COR-L47 (cell line): ENCODE measurements at places on chromosomes 3 and 15.

GRCh38 chr15:58330741-58331559, 100.8 kb upstream of the LIPC start:
- DNase-seq, result no peak

DNA sequence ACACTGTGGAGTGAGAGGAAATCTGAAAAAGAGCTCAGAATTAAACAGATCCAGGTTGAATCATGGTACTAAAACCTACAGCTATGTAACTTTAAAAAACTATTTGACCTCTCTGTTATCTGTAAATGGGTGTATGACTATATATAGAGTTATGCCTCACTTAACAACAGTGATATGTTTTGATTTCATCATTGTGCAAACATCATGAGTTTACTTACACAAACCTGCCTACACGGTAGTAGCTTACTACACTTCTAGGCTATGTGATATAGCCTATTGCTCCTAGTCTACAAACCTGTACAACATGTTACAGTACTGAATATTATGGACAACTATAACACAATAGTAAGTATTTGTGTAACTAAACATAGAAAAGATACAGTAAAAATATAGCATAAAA, 191.6 kb upstream of the MEIS2 start:
- DNase-seq, result no peak

DNA sequence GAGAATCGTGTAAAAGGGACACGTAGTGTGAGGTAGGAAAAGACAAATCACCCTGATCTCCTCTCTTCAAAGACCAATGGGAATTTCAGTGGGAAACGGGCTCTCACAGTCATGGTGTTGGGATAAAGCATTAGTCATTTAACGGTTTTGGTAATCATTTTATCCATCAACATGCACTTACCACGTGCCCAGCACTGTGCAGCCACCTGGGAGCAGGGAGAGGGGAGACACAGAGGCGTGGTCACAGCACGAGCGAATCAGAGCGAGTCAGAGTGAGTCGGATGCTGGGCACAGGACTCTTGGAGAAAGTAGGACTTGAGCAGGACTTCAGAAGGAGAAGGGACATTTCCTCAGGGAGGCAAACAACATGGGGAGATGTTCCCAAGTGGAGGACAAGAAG, 130.8 kb downstream of the MINAR1 start:
- no peak for DNase-seq

DNA sequence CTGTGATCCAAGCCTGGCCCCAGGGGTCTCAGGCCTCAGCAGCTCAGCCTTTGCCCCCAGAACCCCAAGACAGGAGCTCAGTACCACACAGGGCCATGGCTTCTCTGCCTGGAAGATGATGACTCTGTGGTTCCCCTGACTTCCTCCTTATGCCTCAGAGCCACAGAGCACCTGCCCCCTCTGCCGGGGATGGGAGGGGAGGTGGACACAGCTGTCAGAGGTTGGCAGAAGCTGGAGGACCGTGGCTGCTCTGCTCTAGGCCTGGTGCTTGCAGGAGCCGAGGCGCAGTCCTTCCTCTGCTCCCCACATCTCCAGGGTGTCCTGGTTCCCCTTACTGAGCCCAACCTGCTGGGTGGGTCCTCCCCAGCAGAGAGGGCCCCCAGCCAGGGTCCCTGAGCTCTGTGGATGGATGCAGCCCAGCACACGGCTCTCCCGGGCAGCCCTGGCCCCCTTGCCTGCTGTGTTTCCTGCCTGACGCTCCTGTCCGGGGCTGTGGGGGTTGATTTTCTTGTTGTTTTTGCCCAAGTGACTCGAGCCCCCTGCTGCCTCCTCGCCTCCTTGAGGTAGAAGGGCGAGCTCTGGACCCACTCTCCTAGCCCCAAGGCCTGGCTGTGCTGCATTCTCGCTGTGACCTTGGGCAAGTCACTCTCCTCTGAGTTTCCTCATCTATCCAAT, 36.6 kb downstream of the PSTPIP1 start:
- DNase-seq, result no peak

DNA sequence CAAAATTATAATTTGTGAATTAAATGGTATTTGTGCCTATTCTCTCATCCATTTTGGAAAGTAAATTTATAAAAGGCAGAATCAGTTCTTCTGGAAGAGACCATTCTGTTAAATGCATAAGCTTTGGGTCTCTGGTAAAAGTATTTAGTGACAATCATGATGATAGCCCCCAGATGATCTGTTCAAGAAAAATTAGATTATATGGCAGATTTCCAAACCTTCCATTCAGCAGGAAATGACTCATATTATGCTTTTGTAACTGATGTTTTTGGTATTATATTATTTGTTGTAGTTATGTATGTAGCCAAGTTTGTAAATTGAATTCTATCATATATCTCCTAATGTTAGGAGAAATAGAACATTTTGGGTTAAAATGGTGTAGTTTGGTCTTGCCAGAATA, 340.8 kb upstream of the DPH6 start:
- no peak for DNase-seq

GRCh38 chr3:80750637-80751036, 982.8 kb upstream of the ROBO1 start:
- no peak for DNase-seq

DNA sequence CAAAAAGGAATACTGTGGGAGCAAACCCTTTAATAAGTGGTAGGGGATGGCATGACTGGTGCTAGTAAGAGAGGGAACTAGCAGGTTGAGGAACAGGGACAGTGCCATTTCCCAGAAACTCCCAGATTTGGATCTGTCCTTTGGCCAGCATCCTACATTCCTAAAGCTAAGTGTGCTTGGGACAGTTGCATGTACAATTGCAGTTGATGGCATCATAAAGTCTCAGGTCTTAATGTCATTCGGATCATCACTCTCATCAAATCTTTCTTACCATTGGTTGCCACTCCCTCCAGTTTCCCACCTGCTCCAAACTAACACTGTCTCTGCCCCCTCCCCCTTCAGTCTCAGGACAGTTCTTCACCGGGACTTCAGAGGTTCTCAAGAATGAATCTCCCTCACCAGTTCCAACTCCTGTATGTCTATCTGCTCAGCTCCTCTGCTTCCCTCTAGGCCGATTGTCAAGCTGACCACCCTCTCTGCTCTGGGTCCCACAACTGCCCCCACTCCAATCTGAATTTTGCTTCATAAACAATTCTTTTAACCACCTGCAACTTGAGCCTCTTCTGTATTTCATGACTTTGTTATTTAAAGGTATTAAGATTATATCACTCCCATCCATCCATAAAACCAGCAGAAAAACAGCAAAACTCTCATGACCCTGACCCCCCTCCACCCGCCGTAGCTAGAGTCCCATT, 260.8 kb downstream of the CGGBP1 start:
- DNase-seq, result no peak

DNA sequence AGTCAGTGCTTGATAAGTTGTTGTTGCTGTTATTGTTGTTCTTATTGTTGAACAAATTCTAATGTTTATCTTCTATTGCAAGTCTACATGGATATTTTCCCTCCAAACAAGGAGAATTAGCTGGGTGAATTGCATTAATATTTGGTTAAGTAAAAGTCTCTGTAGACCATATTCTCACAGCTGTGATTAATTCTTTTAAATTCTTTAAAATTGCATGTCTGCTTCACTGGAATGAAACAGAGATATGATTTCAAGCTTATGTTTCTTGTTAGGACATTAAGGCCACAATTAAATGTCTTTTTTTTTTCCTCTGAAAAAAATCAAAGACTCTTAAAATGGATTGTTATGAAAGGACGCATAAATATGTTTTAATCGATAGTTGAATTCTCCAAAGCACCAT, 153.4 kb downstream of the EBLN2 start:
- no peak for DNase-seq

GRCh38 chr3:56323986-56324420, 144.3 kb downstream of the ERC2 start:
- DNase-seq, result no peak

GRCh38 chr15:31025996-31026395, 34.6 kb upstream of the MTMR10 start:
- DNase-seq, result no peak

DNA sequence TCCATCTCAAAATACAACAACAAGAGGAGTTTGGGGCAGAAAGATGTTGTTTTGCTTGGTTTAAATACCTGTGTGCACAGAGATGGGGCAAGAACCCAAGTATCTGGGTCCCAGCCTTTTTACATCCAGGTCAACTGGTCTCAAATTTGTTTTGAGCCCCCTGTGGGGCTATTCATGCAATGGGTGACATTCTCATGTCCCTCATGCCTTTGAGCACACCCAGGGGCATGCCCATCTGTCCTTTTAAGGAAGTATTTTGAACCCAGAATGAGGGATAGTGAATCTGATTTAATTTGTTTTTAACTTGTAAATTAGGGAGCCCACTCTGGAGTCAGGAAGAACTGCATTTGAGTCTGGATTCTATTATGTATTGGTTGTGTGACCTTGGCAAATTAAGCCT, 14.8 kb downstream of the ABCF3 start:
- DNase-seq, result no peak

- no peak for DNase-seq
Measured at GRCh38 chr3:137992592-137992991, 17.4 kb upstream of the CLDN18 start.

DNA sequence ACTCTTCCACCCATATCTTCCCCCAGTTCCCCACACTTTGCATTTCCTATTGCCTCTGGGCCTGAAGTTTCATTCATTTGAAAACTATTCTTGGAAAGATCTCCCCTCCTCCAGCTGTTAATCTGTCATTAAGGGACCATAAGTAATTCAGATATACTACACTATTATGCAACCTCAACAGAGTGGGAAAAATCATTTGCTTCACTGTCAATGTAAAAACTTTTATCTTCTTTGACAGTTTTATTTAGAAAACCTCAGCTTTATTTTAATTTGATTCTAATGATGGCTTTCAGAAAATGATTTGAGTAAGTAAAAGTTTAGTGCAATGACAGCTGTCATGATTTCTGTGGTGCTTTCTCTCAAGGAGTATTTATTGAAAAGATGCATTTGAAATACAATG, 435.3 kb upstream of the KCNMB2 start:
- DNase-seq, result no peak

GRCh38 chr3:196662033-196662432, 22.5 kb downstream of the NRROS start:
- DNase-seq, result no peak

- no peak for DNase-seq
Measured at GRCh38 chr3:35894735-35895134, 255.4 kb downstream of the ARPP21 start.

DNA sequence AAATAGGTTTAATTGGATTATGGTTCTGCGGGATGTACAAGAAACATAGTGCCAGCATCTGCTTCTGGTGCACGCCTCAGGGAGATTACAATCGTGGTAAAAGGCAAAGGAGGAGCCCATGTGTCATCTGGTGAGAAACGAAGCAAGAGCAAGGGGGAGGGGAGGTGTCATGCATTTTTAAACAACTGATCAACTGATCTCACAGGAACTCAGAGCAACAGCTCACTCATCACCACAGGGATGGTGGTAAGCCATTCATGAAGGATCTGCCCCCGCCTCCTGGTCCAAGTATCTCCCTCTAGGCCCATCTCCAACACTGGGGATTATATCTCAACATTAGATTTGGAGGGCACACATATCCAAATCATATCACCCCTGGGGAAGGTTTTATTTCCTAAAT, 42.1 kb upstream of the FGF7 start:
- no peak for DNase-seq

GRCh38 chr3:196341137-196341536, 2.9 kb upstream of the TM4SF19 start:
- no peak for DNase-seq

DNA sequence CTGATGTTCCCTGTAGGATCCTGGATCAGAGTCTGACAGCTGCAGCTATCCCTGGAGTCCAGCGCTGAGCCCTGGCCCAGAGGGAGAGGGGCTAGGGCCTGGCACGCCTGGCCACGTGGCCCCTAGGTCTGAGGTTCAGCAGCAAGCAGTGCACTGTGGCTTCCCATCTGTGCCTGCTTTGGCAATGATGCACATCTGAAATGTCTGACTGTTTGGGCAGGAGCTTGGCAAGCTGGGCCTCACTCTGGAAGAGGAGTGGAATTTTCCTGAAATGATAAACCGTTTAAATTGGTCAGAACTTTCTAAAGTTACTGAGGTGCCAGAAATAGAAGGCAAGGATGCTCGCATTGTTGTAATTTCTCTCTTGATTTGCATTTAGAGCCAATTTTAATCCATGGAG, 48.8 kb upstream of the MRPS22 start:
- DNase-seq, result no peak

DNA sequence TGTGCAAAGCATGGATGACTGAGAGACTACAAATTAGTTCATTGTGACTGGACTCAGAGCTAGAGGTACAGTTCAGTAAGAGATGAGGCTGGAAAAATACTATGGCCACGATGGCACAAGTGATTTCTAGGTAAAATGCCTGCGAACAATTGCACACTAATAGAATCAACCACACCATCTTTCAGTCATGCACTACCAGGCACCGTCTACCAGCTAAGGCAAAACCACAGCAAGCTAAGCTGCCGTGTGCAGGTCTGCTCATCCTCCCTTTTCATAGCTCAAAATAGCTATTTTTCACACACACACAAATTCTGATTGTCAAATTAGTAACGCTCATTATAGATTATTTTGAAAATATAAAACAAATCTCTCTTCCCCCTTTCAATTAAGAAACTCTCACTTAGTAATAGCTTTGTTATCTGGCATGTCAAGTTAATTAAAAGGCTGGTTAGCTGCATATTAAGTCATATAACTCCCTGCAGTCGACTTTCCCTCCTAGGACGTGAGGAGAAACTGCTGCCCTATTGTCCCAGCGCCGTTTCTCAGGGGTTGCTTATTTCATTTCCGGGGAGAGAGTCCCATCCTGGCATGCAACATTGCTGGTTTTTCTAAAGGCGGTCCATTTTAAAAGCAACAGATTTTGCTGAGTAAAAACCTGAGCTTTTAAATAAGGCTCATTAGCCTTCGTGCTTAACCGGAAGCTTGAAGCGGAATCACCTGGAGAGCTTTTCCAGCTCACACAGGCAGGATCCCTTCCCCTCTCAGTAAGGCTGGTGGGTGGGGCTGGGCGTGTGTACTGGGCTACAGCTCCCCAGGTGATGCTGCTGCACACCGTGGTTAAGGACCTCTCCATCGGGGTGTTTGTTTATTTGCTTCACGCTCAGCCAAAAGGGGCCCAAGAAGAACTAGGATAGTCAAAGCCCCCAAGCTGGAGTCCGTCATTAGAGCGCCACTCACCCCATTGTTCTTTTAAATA, 16.9 kb upstream of the MEX3B start:
- peak; percentile 58 for DNase-seq

- no peak for DNase-seq
Measured at GRCh38 chr3:165544432-165544831, 292.8 kb downstream of the BCHE start.

DNA sequence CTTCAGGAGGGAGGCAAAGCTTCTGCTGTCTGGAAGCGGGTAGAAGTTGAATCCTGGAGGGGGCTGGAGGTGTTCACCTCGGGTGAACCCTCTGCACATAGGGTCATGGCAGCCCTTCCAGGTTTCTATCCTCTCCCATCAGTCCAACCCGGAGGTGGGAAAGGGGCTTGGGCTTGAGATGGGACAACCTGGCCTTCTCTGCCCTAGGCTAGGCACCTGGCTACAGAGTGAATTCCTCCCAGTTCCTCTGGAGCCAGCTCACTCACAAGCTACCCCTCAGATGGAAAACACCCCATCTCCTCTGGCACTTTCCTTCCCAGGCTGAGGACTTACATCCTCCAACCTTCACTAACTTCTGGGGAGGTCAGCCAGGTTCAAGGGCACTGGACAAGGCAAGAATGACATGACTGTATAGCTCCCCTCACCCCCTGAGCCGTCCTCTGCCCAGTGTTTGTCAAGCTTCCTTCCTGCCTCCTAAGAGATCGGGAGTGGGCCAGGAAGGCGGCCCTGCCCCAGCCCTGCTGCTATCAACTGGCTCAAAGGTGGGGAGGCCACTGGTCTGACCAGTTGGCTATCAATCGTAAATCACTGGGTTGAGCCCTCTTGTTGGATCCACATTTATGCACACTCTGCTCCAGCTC, 45.8 kb downstream of the KLF15 start:
- DNase-seq, result no peak

GRCh38 chr3:195540511-195540910, 2.6 kb downstream of the PPP1R2 start:
- no peak for DNase-seq
